ENCODE measurements at places on chromosomes 11 and 22. TPM values are rescaled to one million over a fixed set of nuclear protein-coding genes. Genes with fewer than 3 reads are reported as not detected.

The AGBL2 gene
- 5.5 TPM for total RNA-seq

The TMPRSS6 gene
- total RNA-seq = not detected

The PARVB gene
- total RNA-seq = 0.42 TPM

The CWF19L2 gene
- 21.4 TPM for total RNA-seq

The KRTAP5-10 gene
- not detected for total RNA-seq

The KDM4E gene
- not detected for total RNA-seq

The MRGPRX4 gene
- not detected for total RNA-seq

The LRRC74B gene
- total RNA-seq = not detected

DNA sequence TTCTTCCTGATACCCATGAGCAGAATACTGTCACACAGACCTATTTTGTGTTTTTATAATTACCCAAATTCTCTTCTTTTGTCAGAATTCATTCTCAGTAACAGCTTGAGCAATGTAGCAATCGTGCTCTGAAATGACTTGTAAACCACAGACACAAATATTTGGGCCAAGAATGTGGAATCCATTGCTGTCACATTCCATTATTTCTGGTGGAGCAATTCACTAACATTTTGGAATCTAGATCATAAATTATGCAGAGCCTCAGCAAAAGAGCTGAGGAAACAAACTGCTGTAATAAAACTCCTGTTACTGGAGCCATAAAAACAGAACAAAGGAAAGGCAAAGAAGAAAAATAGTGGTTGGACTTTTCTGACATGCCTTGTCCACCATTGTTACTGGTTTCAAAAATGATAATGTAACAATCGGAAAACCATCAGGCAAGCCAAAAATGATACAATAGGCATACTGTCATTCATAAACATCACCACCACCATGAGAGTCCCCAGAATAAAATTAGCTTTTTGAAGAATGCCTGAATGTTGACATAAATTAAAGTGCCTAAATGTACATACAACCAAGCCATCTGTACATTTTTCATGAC is 223.4 kb upstream of the PITPNB start:
- DNase-seq = no peak

- no peak for DNase-seq
Observed at GRCh38 chr11:126624506-126624905, 269.0 kb downstream of the ST3GAL4 start.

GRCh38 chr11:125892071-125892470 is 4.6 kb downstream of the HYLS1 start:
- DNase-seq = no peak

DNA sequence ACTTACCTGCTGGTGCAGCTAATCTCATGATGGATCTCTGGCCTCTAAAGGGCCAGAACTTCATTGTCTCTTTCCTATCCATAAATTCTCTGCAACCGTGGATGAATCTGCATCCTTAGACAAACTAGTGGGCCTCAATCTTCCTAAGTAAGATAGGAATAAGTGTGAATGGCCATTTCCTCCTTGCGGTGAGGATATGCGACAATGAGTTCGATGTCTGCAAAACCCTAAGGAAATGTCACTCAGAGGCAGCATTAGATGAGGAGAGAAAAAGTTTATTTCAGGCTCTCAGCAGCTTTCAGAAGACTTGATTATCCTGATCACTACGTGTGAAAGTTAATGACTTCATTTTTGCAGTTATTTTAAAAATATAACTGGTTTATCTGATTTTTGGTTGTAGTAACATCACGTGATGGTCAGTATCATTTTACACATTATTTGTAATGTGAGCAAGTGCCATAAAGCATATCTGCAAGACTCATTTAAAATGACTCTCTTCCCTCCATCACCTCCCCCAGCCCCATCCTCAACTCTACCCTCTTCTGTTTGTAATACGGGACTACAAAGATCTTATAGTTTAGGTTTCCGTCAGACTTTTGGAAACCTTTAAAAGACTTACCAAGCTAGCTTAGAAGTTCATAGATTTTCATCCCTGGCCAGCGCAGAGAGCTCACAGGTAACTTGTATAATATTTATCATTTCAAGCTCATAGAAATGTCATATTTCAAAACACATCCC is 10.2 kb downstream of the GRAP2 start:
- no peak for DNase-seq

GRCh38 chr22:24859587-24859986 is 53.6 kb downstream of the SGSM1 start:
- no peak for DNase-seq

DNA sequence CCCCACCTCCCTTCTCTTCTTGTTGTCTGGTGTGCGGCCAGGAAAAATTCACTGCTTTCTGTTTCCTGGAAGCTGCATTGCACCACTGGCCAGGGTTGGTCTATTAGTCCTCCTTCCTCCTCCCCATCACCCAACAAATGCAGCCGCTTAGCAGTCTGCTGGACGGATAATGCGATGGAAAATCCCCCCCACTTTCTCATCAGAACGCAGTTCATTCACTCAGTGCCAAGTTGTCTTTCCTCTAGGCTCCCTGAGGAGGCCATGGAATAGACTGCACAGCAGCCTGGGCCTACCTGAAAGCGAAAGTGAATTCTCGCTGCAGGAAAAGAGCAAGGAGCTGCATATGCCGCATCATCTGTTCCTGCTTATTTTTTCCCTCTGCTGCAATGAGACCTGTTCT is 513.6 kb downstream of the METTL15 start:
- no peak for DNase-seq

DNA sequence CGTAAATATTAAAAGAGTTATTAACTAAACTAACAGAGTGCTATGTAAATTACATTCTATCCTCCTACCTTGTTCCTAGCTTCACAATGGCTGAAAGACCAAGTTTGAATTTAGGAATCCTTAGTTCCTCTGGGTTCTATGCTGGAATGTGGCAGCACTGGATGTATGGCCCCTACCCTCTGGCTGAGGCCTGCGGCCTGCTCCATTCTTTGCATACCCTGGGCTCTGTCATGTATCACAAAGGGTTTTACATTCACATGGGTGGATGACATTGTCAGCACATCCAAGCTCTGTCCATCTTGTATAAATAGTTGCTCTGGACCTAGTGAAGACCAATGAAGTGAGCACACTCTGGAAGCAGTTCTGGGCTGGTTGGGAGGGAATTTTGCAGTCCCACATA is 54.5 kb downstream of the AASDHPPT start:
- no peak for DNase-seq

DNA sequence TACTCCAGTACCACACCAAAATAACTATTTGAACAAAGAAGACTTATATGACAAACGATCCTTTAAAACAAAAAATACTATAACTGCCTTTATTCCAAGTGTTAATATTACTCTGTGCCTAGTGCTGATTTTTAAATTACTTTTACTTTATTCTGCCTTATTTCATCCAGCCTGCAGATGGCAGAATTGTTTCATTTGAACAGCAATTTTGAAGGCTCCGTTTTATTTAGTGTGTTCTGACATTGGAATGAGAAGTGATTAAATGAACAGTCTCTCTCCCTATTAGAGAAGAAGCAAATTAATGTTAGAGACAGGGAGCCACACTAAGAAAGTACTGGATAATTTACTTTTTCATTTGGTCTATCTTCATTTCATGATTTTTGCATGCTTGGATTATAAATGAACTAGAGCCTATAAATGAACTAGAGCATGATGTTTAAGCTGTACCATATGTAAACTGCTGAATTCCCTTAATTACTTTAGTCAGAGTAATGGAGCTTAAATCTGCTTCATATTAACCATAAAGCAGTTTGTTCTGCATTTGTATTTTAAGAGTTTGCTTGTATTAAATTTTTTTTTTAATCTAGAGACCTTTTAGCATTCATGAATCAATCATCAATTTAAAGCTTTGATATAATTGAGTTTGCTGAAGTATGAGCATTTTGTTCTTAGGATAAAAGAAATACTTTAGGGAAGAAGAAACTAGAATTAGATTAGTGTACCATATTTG is 9.8 kb downstream of the PDHX start:
- DNase-seq = peak; percentile 58

DNA sequence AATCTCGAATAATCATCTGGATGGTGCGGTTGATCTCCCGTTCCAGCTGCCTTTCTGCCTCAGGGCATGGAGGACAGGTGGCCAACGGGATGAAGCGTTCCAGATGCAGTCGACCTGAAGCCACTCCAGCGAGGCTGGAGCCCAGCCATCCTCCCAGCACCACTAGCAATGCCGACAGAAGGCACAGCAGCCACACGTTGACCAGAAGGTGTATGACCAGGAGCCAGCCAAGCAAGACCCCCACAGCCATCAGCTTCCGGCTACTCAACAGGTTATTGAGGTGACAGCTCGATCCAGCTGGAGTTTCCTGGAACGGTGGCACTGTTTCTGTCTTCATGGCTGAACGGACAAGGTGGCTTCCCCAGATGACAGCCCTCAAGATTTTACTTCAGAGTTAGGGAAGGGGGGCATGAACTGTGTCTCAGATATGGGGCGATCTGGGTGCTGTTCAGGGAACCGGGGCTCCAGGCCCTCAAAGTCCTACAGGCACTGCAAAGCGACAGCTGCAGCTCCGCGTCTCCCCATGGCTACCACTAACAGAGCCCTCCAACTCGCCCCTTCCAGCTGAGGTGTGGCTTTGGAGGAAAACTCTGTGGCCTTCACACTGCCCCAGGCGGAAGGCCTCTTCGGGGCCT is 559 bp downstream of the SNX19 start:
- DNase-seq = peak; percentile 30

DNA sequence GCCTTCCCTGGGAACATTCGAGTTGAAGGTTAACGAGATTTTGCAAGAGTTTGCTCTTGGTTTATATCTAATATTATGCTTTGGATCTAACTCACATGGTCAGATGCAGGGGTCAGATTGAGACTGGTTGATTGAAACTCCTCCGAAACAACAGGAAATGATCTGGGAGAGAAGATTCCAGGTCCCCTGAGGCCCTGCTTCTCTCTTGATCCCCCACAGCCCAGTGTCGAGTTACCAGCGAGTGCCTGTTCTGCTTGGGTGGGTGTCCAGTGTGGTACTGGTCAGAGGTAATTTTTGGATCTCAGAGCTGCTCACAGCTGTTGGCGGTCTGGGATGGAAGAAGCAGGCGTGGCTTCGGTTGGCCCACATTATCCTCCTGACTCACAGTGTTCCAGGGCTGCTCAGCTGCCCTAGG is 9.2 kb downstream of the FBLN1 start:
- no peak for DNase-seq

DNA sequence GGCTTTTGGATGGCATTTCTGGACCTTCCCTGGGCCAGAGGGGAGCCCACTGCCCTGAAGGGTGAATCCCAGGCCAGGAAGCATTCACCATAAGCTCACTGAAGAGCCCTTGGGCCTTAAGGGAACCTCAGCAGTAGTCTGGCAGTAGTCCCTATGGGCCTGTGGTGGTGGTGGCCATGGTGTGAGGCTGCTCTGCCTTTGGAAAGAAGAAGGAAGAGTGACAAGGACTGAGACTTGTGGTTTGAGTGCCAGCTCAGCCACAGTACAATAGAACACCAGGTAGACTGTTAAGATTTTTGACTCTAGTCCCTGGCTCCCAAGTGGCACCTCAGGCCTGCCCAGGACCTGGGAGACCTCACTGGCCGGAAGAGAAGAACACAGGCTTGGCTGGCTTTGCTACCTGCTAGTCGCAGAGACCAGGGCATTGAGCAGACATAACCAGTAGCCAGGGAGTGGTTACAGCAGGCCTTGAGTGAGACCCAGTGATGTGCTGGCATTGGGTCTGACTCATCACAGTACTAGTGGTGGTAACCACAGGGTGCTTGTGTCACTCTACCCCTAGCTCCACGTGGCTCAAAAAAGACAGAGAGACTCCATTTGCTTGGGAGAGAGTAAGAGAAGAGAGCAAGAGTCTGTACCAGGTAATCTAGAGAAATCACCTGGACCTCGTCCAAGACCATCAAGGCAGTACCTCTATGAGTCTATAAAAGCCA is 259.8 kb upstream of the BLID start:
- no peak for DNase-seq

GRCh38 chr11:46290598-46291309 is 13.3 kb downstream of the CREB3L1 start:
- no peak for DNase-seq

- peak; percentile 77 for DNase-seq
Observed at GRCh38 chr11:65053827-65054508, 4.4 kb downstream of the NAALADL1 start.

- DNase-seq = no peak
Observed at GRCh38 chr11:38009932-38010331, 1411.9 kb upstream of the RAG2 start.

GRCh38 chr11:119641983-119642745 is 86.8 kb downstream of the NECTIN1 start:
- DNase-seq = peak; percentile 55

DNA sequence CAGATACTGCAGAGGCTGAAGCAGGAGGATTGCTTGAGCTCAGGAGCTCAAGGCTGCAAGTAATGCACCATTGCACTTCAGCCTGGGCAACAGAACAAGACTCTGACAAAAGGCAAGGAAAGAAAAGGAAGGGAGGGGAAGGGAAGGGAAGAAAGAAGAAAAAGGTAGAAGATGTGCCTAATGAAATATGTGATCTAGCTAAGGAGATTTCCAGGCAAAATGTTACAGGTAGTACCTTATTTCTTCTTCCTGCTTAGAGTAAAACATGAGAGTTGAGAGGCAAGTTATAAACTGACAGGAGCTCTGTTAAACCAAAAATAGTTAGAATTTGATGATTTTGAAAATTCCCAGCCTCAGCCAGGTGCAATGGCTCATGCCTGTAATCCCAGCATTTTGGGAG is 4.7 kb upstream of the PELI3 start:
- no peak for DNase-seq

- no peak for DNase-seq
Observed at GRCh38 chr11:10931761-10932670, 74.2 kb upstream of the ZBED5 start.

DNA sequence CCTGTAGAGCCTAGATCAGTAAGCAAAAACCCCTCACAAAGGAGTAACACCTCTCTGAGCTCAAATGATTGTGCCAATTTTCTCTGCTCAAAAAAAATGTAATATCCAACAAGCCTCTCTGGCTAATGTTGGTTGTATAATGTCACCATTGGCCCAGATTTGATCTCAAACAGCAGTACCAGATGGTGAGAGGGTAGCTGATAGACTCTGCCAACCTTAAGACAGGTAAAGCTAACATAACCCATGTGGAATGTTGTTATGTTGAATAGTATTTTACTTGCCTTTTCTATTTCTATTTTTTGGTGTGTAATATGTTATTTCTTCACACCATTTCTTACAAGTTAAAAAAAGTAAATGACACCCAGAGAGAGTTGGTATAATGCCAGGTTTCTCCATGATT is 166.7 kb upstream of the GUCY1A2 start:
- DNase-seq = no peak

- peak; percentile 79 for DNase-seq
Observed at GRCh38 chr11:789943-790342, at the start of gene CEND1. Gene CEND1 (minus strand): TSS chr11:790090. CDS start chr11:788576, 1,514 bp downstream.

DNA sequence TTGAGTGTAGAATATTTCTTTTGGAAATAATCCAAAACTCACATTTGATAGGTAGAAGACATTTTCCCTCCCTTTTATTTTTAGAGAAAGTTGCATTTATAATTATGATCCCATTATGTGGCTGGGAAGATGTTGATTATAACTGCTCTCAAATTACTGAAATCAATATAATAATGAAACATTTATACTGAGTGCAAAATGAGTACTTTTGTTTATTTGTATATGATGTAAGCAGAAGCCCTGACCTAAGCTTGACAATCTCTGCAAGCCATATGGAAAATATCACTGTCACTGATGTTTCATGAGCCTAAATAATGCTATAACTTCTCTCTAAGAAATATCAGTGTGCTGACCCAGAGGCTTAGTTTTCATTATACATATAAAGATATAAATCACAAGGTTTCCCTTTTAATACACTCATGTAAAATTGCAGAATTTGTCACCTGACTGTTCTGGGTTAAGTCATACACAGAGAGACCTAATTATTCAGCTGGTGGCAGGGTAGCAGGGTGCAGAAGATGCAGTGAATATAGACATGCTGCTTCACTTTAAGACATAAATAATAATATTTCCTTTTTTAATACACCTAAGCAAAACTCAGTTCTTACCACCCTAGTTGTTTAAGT is 99.2 kb downstream of the BBOX1 start:
- no peak for DNase-seq

Measured in OCI-LY7 (cell line).